ENCODE measurements at places on chromosomes 11 and 22.

GRCh38 chr11:133065847-133066485 is 466.3 kb downstream of the OPCML start:
- DNase-seq, result no peak

DNA sequence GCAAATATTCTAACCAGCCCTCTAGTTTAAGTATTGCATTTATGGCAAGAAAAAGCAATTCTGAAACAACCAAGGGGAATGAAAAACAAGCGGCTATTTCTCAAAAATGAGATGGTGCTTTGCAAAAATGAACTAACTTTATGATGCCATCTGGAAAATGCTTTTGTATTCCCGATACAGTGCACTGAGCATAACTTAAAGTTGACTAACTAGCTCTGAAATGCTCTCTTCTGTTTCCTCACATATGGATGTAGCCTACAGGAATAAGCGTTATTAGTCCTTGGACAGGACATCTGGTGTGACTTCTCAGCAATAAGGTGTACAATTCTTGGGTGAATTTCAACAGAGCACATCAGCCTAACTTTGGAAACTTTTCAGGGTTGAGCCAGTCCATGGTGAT is 228.2 kb upstream of the DDI1 start:
- no peak for DNase-seq

DNA sequence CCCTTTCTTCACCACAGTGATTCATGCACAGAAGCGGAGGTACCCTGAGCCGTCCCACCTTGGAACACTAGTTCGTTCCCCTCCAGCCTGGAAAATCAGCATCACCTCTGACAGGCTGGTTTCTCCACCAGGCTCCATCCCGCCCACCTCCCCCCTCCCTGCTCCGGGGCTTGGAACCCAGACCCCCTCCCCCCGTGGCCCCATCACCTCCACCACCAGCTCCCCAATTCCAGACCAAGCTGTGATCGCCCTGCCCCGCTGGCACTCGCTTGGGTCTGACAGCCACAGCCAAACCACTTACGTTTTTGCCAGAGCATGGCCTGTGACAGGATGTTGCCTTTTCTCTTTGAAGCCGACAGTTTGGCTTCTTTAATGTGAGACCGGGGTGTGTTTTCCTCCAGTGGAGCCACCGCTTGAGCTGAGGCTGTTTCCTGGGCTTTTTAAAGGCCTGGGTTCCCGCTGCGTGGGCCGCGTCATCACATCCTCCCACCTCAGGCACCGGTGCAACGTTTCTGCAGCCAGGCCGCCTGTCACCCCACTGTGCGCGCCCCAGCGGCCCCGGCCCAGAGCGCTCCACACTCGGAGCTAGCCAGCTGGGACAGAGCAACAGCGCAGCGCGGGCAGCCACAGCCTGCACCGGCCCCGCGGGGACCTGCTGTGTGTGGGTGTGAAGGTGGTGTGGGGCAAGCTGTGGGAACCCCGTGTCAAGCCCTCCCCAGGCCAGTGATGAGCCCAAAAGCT is at the start of gene POU2AF1:
Gene POU2AF1, minus strand, starts transcription at position 415 of the 741 bp plus-strand sequence. Its CDS starts 98 bp downstream, at position 317.
- DNase-seq, result peak; percentile 83

- DNase-seq, result no peak
Observed at GRCh38 chr22:50089682-50090411, at the start of gene MOV10L1. TSS of gene MOV10L1 (plus strand) at chr22:50090006. CDS start at chr22:50090089, 83 bp downstream.

- DNase-seq, result no peak
Observed at GRCh38 chr22:22910272-22911240, 22.9 kb downstream of the IGLL5 start.

- DNase-seq, result no peak
Observed at GRCh38 chr22:26849575-26849974, 192.2 kb downstream of the MIAT start.

DNA sequence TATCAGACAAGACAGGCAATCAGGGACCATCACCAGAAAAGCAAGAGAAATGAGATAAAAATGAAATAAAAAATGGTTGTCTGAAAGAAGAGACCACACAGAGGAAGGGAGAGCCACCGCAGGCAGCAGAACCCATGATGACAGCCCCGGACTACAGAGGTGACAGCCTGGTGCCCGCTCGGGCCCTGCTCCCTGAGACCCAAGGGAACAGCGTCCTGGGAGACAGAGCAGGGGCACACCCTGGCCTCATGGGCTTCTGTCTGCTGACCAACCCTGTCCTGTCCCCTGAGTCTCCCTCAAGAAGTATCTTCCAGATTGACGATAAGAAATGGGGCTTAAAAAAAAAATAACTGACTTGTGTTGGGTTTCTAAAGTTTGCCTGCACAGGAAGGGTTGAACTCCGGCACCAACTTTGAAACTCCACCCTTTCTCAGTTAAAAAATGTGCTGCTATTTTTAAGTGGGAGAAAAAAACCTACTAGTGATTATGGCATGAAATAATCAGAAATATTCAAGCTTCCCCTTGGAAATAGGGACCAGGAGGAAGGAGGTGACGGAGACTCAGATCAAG is 70.1 kb upstream of the TTLL12 start:
- DNase-seq, result no peak

GRCh38 chr22:33221568-33221967 is 163.4 kb upstream of the SYN3 start:
- DNase-seq, result no peak

- DNase-seq, result no peak
Observed at GRCh38 chr22:44246615-44247326, 66.0 kb downstream of the SHISAL1 start.

GRCh38 chr11:35615921-35616900 is 2.0 kb upstream of the FJX1 start:
- DNase-seq, result no peak

GRCh38 chr22:24106385-24107381 is 74.6 kb upstream of the SUSD2 start:
- peak; percentile 37 for DNase-seq

DNA sequence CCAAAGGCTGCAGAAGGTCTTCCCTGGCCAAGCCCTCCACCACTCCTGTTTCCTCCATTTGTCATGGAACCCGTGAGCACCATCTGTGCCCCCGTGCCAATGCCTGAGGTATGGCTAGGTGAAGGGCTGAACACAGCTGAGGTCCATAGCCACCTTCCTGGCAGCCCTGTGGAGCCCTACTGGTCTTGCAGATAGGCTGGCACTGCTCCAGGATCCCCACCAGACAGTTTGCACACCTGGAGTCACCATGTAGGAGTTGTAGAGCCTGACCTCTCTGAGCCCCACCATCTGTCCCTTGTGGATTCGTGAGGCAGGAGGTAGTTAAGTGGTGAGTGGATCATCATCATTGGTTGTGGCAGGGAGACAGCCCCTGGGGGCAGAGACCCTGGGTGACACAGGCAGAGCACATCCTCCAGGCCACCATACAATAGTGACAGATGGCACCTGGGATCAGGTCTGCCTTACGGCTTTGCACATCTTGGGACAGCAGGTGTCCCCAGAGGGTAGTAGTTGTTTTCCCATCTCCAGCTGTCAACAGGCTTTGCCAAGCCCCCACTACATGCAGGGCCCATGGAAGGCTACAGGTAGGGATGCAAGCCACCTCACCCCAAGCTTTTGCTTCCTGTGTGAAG is 52.5 kb upstream of the SUSD2 start:
- no peak for DNase-seq

DNA sequence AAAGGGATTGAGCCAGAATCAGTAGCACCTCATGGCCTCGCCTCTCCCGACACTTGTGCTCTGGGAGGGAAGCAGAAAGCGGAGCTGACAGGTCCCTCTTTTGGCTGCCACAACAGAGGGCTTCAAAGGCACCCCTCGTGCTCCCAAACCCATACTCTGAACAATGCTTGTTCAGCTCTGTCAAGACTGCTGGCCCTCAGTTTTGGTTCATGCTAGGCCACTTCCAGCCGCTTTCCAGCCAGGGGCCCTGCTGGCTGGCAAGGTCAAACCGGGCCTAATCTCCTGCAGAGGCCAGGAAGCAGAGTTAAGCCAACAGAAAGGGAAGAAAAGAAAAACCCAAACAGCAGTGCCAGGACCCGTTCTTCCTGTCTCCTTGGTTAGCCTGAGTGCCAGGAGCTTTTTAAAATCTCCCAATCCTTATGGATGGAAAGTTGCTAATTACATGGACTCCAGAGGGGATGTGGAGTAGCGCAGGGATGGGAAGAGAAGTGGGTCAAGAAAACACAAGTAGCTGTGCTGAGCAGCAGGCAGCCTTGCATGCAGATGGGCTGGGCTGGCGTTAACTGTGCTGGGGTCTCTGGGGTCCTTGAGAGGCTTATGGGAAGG is 150.6 kb downstream of the GRIK4 start:
- no peak for DNase-seq

DNA sequence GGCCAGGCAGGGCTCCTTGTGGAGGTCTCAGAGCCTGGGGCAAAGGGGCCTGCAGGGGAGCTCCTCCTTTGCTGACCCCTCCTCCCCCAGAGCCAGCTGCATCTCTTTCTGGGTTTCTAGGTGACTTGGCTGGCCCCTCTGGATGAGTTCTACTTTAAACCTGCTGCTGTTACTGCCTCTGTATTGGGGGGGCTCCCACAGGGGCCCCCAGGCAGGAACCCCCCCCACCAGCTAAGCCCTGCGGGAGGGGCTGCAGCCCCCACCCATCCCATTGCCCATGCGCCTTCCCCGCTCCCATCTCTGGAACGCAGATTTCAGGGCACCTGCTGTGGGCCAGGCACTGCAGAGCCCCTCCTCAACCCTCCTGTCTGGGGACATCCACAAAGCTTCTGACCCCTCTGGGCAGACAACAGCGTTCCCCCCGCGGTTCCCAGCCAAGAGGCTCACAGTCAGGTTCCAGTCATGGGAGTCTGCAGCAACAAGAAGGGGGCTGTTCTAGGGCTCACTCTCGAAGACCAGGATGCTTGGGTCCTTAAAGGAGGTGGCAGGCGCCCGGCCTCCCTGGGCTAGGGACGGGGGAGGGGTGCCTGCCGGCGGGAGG is 815 bp upstream of the PLCB3 start:
- no peak for DNase-seq

GRCh38 chr11:3201112-3201581 is 17.5 kb downstream of the MRGPRG start:
- DNase-seq, result no peak

DNA sequence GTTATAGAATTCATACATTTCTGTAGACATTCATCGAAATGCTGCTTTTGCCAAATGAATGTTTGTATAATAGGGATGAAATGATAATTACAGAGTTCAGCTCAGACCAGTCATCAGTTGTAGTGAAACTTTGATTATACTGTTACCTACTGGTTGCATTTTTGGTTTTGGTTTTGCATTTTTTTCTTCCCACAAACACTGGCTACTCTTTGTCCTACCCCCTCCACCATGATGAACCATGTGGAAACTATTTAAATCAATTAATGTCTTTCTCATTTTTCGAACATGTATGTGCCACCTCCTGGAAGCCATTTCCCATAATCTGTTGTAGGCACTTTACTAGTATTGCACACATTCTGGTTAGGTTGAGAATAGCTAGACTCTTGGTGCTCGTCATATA is 75.3 kb upstream of the MTNR1B start:
- no peak for DNase-seq

DNA sequence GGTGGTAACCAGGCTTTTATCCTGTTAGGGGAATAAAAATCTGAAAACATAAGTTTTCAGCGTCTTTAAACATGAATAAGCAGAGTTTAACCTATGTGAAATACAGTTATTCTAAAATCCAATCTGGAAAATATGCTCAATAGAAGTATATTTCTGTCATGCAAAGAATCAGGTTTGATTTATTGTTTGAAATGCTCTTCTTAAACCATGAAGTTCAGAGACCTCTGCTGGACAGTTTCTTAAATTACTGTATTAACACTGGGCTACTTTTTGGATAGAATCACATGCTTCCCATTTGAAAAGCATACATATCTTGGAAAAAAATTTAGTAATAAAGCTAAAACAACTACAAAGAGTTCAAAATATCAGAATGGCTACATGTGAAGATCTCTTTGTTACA is 25.4 kb downstream of the APIP start:
- DNase-seq, result no peak

- peak; percentile 45 for DNase-seq
Observed at GRCh38 chr11:88689548-88690240, 352.2 kb upstream of the CTSC start.

DNA sequence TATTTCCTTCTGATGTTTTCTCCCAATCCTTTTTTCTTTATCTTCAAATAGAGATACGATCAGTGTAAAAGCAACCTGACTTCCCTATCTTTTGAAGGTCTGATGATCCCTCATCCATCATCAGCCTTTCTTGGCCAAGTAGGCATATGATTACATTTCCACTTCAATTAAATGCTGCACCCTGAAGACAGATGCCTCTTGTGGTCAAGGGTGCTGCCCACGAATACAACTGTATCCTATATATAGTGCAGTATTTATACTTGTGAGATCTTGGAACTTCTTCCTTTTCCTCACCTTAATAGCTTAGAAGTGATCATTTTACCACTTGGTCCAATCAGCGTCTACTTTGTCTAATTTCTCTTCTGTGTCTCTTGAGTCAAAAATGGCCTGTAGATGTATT is 9.3 kb upstream of the ZNRF3 start:
- DNase-seq, result no peak

- DNase-seq, result no peak
Observed at GRCh38 chr11:85699957-85700741, 14.2 kb upstream of the CCDC89 start.

- no peak for DNase-seq
Observed at GRCh38 chr11:5937868-5938602, 4.0 kb upstream of the OR56A3 start.

Measured in stimulated activated naive CD4-positive, alpha-beta T cell (primary cell).